Brain pericyte (primary cell): ENCODE measurements at places on chromosomes 4 and X.

DNA sequence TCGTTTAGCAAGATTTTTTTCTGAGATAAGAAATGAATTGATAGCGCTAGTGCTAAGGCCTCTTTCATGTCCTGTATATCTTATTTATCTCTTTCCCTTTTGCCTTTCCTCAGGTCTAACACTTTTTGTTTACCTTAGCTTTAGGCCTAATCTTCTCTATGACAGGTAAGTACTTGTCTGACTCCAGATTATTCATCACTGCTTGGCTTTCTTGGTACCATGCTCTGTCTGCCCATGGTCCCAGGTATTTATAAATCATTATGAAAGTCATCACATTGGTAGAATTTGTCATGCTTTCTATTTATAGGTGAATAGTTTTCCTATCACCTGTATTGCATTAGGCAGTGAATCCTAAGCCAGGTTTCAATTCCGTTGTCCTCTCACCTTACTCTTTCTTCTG lies 99.5 kb upstream of the CTSO start:
- no peak for DNase-seq

DNA sequence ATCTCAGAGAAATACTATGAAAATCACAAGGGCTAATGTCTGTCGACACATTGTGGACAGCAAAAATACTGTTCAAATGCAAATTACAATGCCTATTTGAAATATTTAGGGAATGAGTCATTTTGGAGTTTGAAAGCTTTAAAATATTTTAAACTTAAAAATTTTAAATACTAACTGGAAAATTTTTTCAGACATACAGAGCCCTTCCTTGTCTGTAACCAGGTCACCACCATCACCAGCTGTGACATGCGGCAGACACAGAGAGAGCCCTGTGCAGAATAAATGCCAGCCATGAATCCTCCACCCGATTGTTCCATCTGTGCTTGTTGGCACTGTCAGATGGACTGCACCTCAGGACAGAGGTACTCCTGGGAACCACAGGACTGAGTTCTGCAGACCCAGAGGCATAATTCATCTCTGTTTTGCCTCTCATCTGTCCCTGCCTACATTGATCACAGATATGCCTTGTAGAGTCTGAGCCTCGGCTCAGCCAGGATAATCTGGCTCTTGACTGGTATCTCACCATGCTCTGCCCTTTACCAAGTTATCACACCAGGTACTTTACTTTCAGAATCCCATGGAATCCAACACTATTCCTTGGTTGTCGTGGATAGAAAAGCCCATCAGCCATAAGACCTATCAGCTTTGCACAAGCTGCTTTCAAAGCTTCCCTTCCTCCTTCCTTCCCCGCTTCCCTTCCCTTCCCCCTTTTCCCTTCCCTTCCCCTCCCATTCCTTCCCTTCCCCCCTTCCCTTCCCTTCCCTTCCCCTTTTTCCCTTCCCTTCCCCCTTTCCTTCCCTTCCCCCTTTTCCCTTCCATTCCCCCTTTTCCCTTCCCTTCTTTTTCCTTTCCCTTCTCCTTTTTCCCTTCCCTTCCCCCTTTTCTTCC lies 67.2 kb downstream of the TBC1D9 start:
- DNase-seq, result no peak

- DNase-seq, result no peak
Observed at GRCh38 chr4:116233971-116234370, 851.4 kb downstream of the TRAM1L1 start.

DNA sequence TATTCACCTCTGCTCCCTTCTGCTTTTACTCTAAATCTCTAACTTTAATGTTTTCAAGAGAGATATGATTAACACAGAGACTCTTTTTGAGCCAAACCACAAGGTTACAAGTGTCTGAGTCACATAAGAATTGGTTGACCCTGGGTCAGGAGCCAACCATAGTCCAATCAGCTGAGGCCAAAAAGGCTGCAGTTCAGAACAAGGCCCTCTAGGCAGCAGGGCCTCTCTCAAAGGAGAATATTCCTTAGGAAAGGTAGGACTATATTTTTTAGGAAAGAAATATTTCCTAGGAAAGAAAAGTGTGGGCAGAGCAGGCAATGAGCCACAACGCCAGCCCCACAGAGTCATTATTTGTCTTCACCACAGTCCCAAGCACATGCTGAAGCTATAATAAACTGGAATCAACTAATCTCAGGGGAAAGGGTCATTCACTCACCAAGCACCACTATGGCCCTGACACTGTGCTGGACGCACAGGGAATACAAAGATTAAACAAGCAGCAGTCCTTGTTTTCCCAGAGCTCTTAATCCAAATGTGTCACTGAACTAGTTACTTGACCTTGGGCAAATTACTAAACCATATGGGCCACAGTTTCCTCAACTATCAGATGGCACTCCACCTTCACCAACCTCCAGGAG lies 2.2 kb downstream of the ATP8A1 start:
- DNase-seq, result no peak

GRCh38 chrX:136652822-136653723 lies 5.1 kb downstream of the CD40LG start:
- no peak for DNase-seq

DNA sequence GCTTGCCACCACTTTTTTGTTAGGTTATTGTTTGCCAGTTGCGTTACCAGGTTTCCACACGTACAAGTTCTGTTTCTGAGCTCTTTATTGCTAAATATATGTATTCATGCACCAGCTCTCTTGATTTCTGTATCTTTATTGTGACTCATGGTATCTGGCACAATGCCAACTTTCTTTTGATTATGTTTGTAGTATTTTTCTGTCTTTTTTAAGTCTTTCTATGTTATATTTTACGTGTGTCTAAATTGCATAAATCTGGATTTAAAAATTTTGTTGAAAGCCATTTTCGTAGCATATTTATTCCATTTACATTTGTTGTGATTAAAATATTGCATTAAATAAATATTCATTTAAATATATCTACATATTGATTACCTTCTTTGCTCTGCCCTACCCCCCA lies 73.8 kb downstream of the KDM6A start:
- DNase-seq, result no peak

DNA sequence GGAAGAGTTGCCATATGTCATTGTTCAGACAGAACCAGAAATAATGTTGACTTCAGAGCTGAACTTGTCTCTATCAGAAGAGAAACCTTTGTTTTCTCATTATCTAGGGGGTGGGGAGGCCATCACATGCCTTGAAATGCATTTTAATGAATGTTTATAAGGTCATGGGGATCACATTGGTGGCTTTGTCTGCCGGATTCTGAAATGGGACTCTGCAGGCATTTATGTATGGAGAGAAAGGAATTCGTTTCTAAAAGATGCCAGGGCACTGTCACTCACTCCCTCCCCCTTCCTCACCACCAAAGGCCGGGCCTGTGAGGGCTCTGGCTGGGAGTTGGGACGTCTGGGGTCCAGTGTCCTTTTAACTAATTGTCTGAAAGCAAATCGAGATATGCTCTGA lies 102.2 kb downstream of the MAMLD1 start:
- no peak for DNase-seq

GRCh38 chr4:153799694-153800074 lies 10.8 kb upstream of the SFRP2 start:
- DNase-seq, result no peak

- no peak for DNase-seq
Observed at GRCh38 chr4:24662056-24662455, 77.7 kb upstream of the DHX15 start.

DNA sequence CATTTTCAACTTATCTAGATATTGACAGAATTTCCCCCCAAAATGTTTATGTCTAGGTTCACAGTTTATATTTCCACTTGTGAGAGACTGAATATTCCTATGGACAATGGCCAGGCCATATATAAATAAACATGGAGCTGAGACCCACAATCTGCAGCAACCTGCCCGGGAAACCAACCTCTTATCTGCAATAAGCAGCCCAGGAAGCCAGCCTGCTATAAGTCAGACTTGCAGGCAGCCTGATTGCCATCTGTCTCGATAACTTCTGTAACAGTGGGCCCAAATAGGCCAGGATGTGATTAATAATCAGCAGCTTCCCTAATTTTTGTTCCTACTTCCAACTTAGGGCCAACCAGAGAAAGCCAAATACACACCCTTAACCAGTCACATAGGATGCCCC lies 5.2 kb upstream of the NAP1L5 start:
- DNase-seq, result no peak

GRCh38 chr4:142845293-142846107 lies 601 bp downstream of the INPP4B start:
- no peak for DNase-seq

- no peak for DNase-seq
Observed at GRCh38 chr4:147899512-147899911, 167.6 kb downstream of the ARHGAP10 start.

DNA sequence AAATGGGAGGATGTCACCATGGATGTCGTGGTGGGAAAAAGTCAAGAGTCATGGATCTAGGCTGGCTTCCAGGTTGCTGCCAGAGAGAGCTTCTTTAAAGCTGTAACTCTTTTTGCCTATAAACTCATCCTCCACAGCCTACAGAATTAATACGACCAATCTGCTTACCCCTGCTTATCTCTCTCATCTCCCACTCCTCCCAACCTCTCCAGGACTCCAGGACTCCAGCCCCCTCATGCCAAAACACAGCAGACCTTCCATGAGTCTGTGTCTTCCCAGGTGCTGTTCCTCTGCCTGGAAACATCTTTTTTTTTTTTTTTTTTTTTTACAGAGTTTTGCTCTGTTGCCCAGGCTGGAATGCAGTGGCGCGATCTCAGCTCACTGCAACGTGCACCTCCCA lies 15.3 kb upstream of the SLC10A4 start:
- DNase-seq, result no peak

GRCh38 chr4:127776620-127777019 lies 5.5 kb upstream of the HSPA4L start:
- no peak for DNase-seq
